Fibroblast of upper back skin (primary cell): ENCODE measurements at places on chromosomes 11 and 22.

DNA sequence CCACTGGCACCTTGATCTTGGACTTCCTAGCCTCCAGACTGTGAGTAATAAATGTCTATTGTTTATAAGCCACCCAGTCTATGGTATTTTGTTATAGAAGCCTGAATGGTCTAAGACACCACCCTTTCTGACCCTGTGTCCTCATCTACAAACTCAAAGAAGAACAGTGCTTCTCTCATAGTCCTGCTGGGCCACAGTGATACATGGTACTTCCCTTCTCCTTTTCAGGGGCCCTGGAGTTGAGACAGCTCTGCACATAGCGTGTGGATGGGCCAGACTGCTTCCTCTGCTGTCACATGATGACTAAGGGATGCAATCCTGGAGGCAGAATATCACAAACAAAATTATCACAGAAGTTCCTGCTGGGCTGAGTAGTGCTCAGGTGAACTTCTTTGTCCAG, 5.0 kb downstream of the KCNJ11 start:
- no peak for DNase-seq

DNA sequence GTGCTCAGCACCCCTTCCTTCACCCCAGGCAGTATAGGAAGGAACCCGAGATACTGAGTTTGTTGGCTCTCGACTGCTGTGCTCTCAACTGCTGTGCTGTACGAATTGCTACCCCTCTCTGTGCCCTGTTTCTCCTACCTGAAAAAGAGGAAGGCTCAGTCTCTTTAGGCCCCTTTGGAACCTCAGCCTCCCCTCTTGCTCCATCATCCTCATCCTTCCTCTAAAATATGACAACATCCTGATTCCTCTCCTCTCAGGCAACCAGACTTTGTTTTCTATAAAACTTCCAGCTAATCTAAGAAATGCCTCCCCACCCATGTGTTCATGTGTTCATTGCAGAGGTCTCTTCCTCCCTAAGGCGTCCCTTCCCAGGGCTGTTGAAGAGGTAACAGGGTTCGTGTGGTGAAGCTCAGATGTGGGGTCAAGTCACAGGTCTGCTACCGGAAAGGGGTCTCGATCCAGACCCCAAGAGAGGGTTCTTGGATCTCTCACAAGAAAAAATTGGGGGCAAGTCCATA, 35.5 kb upstream of the CD82 start:
- no peak for DNase-seq

- no peak for DNase-seq
These were observed 36.6 kb downstream of the PARVG start for GRCh38 chr22:44217346-44217745.

GRCh38 chr22:38467904-38468442, at the start of gene KDELR3:
Gene KDELR3, plus strand, starts transcription at chr22:38468096. Its CDS starts 138 bp downstream, at chr22:38468234.
- peak; percentile 71 for DNase-seq

DNA sequence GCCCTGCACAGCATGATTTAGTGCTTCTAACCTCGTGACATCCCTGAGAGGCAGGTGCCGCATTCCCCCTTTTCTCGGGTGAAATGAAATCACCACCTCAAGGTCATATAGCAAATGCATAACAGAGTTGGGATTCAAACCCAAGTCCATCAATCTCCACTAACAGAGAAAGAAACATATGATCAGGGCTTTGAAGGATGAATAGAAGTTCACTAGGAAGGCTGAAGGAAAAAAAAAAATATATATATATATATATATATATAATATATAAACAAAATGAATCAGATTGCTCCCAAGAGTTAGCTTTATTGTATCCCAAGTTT, 12.1 kb upstream of the ARHGEF17 start:
- DNase-seq = no peak
